ENCODE measurements at places on chromosomes 12 and 14.

- DNase-seq: no peak
Measured at GRCh38 chr12:68391937-68392336, 59.8 kb upstream of the MDM1 start.

- no peak for DNase-seq
Measured at GRCh38 chr12:122964439-122965257, 1.6 kb downstream of the ABCB9 start.

GRCh38 chr12:27274706-27275105 is 30.6 kb downstream of the STK38L start:
- DNase-seq: no peak

- DNase-seq: no peak
Measured at GRCh38 chr12:68768431-68768939, 22.5 kb downstream of the SLC35E3 start.

- peak; percentile 88 for DNase-seq
Measured at GRCh38 chr14:22556990-22557623, 31.9 kb downstream of the DAD1 start.

- DNase-seq: no peak
Measured at GRCh38 chr14:38791862-38792261, 311.2 kb downstream of the SEC23A start.

- DNase-seq: no peak
Measured at GRCh38 chr14:73289308-73289707, 52.0 kb downstream of the PAPLN start.

- no peak for DNase-seq
Measured at GRCh38 chr14:66842911-66843512, 335.1 kb downstream of the GPHN start.

- no peak for DNase-seq
Measured at GRCh38 chr14:95339301-95339865, 19.7 kb upstream of the CLMN start.

DNA sequence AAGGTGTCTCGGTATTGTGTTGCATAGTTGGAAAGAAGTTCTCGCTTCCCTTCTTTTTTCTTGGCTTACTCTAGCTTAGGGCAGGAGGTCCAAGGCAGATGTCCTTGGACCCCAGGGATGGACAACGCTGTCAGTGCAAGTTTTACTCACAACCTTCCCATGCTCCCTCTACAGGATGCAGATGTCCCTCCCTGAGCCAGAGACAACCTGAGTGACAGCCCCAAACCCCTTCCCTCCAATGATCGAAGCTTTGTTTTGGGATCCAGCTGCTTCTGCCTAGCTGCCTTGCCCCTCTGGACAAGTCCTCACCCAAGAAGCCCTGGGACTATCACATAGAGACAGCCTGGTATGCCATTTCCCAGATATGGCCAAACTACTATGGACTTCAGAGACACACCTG is 112.0 kb upstream of the RAP1B start:
- no peak for DNase-seq

GRCh38 chr14:78316786-78317185 is 146.6 kb downstream of the NRXN3 start:
- no peak for DNase-seq

- DNase-seq: no peak
Measured at GRCh38 chr14:59292028-59292427, 103.6 kb downstream of the DAAM1 start.

GRCh38 chr12:56932146-56932545 is 2.1 kb downstream of the SDR9C7 start:
- DNase-seq: no peak

GRCh38 chr12:47112679-47113078 is 32.9 kb upstream of the AMIGO2 start:
- DNase-seq: no peak

GRCh38 chr14:60691383-60692113 is 32.6 kb downstream of the SIX4 start:
- DNase-seq: no peak

GRCh38 chr12:1281683-1282366 is 290.8 kb downstream of the ERC1 start:
- DNase-seq: no peak

GRCh38 chr12:44193281-44193680 is 357.4 kb downstream of the TMEM117 start:
- DNase-seq: no peak

GRCh38 chr12:9651265-9651729 is 18.2 kb upstream of the CLEC2D start:
- DNase-seq: peak; percentile 23

DNA sequence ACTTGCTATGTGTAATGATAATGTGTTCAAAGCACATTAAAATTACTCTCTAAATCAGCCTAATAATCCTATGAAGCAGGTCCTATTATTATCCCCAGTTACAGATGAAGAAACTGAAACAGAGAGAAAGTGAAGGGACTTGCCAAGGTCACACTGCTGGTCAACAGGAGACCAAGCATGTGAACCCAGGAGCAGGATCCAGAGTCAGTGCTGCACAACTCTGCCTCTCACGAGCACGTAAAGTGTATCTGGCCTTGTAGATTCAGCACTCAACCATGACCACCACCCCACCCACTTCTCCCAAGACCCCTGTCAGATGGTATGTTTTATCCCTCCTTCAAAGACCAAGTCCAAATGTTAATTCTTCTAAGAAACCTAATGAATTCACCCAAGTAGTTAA is 100.7 kb downstream of the TTC7B start:
- DNase-seq: no peak

GRCh38 chr14:69895109-69895508 is 15.9 kb downstream of the SMOC1 start:
- no peak for DNase-seq

DNA sequence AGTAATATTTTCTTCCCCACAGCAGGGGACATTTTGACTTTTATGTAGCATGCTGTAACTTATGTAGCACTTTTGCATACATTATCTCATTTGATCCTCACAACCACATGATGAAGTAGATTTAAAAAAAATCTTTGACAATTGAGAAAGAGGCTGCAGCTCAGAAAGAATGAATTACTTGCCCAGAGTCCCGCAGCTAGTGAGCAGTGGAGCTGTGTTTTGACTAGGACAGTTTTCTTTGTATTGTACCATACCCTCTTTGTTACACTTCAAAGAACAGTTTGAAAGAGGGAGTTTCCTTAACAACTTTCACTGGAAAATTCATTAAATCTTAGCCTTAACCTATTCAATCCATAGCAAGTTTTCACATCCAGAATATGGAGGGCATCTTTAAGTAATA is 58.6 kb downstream of the SYNE2 start:
- no peak for DNase-seq

DNA sequence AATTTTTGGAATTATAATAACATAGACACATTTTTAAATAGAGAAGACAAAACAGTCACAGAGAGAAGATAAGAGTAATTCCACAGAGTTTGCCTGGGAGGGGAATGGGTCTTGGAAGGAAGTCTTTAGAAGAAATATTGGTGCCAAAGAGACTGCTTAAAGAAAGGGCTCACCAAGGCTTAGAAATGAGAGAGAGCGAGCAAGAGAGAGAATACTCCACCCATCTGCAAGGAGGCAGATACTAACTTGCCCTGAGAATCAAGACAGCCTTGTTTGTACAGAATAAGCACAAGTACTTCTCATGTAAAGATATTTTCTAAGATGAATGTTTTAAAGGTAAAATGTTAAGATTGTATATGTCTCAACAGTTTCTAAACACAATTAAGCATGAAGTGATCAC is 165.5 kb downstream of the SLC38A4 start:
- no peak for DNase-seq

DNA sequence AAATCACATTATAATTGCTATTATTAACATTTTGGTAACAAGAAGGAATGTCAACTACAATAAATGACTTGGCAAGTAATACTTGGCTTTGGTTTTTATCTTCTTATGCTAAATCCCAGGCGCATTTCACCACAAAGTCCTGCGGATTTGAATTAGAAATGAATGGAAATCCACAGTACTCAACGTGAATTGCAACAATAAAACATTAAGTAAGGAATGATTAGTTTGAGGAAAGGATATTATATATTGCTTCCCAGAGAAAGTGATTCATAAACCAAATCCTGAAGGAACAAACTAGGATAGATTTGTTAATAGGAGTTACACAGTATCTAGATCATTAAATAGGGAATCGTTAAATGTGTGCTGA is 1089.7 kb downstream of the TRHDE start:
- DNase-seq: no peak

DNA sequence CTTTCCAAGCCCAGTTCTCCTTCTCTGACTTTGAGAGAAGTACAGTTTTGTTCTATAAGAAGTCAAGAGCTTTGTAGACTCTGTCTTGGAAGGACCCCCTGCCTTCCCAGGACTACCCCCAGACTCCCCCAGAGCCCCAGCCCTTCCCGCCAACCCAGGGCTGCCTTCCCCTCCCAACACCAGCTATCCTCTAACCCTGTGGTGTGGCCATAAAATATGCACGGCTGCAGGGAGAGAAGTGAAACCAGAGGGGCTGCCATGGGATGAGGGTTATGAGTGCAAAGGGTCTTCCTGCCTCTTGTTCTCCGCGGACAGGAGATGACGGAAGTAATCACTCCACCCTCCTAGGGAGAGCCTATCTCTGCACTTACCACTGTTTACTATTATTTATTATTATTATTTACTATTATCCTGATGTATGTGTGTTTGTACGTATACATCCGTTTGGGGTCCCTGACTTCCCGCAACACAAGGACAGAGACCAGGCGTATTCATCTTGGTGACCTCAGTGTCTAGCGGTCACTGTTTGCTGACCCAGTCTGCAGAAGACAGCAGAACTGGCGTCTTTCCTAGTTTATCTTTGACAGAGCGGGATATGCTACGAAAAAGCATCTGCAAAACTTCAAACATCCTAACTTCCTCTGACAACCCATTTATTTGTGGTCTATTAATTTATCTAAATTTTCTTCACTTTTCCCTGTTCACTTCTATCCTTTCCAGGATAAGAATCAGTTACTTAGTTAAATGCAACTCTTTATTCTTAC is 3.5 kb upstream of the SCNN1A start:
- no peak for DNase-seq
